ENCODE measurements at places on chromosomes 2 and 18.

DNA sequence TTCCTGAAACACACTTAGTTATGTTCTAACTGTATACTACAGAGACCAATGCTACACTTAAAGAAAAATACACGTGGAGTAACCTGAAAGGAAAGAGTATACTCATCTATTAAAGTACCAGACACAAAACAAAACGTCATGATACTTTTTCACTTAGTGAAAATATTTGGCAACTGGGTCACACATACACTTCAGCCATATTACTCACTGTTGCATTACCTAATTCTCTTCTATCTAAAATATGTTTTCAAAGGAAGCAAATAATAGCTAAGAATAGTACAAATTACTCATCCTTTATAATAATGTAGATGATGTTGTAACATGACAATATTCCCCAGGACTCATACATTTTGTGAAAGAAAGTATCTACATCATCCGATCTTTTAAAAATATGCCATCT lies 76.5 kb upstream of the EPB41L3 start:
- no peak for DNase-seq

DNA sequence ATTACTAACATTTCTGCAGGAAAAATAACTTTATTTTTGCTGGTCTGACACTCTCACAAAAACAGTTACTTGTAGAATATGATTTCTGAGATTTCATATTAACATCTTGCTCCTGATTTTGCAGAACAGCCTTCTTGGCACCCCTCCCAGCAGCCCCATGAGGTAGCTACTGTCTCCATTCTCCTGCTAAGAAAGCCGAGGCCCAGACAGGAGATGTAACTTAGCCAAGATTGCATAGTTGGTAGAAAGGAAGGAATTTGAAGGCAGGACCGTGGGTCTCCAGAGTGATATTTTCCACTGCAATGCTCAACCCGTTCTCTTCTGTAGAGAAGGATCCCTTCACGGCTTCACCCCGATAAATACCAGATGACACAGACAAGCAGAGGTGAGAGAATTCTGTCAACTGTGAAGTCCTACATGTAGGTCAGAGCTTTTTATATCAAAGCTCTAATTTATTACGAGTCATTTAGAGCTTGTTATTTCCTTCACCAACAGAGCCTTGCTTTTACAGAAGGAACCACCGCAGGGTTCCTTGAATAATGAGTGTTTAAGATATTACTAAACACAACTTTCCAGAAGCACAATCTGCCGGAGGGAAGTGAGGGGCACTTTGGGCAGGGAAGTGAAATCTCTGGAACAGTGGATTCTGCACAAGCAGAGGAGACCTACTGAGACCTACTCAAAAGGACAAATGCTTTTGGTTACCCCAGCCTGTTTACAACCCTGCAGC lies 48.0 kb upstream of the MYCN start:
- DNase-seq = no peak

- DNase-seq = peak; percentile 41
These were observed 1.0 kb upstream of the NFATC1 start for GRCh38 chr18:79394534-79395307.

DNA sequence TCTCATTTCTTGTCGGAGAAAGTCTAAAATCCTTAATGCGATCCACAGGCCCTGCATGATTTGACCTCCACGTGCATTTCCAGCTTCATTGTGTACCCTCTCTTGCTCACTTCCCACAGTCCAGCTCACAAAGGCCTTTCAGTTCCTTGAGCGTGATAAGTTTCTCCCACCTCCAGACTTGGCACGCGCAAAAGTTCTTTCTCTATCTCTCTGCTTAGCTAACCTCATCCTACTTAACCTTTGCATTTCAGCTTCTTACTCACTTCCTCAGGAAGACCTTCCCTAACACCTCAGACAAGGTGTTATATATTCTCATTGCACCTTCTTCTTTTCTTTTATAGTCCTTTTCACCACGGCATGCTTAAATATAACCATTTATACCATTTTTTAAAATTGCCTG lies 124.8 kb upstream of the XPO1 start:
- no peak for DNase-seq

DNA sequence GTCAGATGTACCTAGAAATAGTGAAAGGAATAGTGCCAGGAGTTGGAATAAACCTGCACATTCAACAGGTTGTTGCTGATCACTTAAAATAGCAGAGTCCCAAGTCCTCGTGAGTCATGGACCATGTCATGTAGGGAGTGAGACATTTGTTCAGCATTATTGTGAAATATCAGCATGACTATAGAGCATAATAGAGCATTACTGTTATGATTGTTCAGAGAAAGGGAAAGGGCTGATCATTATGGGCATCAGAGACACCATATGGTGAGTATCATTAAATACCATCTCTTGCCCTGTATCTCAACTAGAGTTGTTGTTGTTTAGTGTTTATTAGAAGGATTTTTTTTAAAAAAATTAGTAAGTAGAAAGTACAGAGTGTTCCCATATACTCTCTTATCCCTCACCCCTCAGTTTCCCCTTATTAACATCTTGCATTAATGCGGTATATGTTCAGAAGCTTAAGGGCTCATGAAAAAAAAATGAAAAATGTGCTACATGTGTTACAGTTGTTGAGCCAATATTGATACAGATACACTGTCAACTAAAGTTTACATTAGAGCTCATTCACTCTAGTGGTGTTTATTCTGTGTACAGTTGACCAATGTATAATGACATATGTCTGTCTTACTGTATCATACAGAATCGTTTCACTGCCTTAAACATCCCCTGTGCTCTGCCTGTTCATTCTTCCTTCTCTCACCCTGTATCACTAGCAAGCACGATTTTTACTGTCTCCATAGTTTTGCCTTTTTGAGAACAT lies 5.7 kb downstream of the ELAC1 start:
- DNase-seq = no peak
